Astrocyte of the cerebellum (primary cell): ENCODE measurements at places on chromosomes 16 and 17.

- DNase-seq = no peak
These were observed 520.8 kb upstream of the ZFHX3 start for GRCh38 chr16:73568769-73569168.

DNA sequence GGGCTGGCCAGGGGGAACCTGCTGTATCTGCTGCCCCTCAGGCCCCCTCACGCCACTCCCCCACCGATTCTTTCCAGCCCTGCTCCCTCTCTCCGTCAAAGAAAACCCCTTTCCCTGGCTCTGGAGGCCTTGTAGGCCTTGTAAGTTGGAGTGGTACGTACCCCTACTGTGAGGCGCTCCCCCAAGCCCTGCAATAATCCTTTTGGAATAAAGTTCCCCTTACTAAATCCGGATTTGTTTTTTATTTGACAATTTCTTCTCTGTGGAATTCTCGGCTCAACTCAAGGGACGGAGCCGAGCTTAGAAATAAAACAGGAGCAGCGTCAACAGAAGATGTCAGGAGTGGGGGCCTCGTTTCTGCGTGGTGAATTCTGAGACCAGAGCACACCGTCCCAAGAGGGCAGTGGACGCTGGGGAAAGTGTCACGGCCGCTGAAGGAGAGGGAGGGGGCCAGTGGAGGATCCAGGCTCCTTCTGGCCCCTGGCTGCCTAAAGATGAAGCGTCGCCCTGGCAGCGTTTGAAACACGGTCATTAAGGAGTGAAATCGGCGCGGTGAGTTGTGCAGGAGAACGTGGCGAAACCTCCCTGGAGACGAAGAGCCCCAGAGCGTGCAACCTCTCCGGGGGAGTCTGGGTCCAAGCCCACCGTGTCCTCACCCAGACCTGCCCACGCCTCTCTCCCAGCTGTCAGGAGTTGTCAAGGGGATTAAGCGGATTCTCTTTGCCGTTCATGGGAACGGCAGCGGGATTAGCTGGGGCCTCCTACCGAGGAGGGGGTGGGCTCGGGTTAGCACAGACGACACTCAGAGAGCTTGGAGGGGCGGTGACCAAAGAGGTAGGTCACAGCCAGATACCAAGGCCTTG lies 47.0 kb downstream of the SLC7A5 start:
- DNase-seq = no peak

GRCh38 chr16:77457046-77457445 lies 22.2 kb upstream of the ADAMTS18 start:
- no peak for DNase-seq

DNA sequence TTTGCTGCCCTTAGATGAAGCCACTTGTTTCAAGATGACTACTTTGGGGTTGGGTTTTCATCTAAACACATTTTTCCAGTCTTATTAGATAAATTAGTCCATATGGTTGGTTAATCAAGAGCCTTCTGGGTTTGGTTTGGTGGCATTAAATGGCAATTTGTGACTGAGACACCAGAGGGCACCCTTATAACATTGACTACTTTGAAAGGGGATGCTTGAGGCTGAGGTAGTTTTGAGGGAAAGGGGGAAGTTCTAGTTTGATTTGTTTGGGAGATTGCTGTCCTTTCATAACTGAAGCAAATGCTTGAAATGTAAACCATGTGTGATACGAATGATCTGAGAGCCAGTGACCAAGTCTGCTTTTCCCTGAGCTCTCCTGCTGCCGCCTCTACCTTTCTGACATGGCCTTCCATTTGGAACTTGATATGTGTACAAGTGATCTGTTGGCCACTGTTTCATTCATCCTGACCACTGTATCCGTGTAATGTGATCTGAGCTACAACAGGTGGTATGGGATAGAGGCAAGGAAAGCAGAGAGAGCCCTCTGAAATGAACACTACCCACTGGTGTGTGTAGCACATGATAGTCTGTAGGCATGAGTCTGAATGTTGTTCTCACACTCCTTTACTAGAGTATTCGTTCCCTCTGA lies 5.8 kb upstream of the RARA start:
- DNase-seq = peak; percentile 65

DNA sequence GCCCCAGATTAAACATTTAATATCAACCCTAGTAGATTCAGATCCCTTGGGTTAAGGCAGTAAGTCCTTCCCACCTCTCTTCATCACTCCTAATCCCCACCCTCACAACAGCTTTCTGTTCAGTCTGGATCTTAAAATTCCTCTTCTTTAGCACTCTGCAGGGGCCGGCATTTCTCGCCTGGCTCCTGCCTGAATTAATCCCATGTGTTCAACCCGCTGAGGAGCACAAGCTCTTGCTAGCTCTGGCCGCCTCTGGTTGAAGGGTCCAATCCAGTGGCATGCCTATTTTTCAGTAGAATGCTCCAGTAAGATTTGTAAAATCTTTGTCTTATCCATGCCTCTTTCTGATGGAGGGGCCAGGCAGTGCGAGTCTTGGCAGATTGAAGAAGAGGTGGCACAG lies 59.2 kb downstream of the CYB5B start:
- no peak for DNase-seq
